Foreskin keratinocyte (primary cell): ENCODE measurements at places on chromosomes 6 and 20.

- DNase-seq = peak; percentile 56
Observed at GRCh38 chr6:148868314-148868713, 121.5 kb downstream of the UST start.

DNA sequence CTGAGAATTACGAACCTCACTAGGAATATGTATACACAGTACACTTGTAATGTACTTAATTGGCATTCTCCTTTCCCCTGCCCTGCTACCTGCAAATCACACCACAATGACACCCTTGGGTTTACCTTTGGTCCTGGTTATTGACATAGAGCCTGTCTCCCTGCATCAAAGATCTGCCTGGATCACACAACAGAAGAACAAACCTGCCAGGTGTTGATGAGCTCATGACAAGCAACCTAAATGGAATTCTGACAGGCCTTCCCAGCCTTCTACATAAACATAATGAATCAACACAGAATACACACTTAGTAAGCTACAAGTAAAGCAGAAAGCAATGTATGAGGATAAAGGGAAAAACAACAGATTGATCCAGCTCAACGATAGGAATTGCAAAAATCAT is 95.6 kb downstream of the HDGFL1 start:
- peak; percentile 72 for DNase-seq

DNA sequence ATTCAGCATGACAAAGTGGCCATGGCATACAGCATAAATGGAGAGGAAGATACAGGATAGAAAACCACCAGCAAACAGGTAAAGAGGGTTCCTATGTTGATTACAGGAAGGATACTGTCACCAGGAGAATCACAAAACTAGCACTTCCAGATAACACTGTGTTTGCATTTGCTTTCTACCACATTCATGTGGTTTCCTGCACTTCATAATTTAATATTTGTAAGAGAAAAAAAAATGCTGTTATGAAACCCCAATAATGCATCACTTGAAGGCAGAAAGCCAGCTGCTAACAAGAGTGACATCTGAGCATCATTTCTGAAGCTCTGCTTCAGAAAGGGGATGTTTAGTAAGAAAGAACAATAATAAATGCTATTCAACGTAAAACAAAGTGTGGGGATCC is 106.6 kb downstream of the ATXN1 start:
- no peak for DNase-seq

- no peak for DNase-seq
Observed at GRCh38 chr20:47320990-47321805, 35.3 kb downstream of the ZMYND8 start.

DNA sequence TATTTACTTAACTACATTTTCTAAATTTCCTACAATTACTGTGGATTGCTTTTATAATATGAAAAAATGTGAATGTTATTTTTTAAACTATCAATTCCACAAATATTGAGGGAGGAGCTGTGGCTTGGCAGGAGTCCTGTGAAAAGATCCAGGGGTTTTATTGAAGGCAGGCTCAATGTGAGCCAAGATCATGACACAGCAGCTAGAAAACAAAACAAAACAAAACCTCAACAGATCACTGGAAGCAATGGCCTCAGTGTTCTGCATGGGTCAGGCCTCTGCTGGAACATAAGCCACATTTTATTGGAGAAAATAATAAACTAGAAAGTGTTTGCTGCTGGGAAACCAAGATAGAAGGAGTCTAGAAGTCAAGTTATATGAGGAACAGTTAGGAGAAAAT is 19.4 kb upstream of the RCAN2 start:
- no peak for DNase-seq

- DNase-seq = peak; percentile 35
Observed at GRCh38 chr20:41086402-41087324, 50.7 kb upstream of the PLCG1 start.

DNA sequence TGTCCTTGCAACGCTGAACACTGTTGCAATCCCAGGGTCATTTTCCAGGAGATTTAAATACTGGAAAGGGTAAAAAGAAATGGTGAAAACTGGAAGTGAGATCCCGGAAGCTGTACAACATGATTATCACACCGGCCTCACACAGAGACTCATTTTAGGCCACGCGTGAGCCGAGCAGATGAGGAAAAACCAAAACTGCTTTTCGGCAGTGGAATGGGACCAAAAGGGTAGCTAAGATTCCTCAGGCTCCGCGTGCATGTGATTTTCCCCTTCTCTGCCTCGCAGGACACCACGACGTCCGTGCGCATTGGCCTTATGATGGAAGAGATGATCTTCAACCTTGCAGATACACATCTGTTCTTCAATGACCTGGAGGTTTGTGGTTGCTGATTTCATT is 213.7 kb downstream of the ZMYND8 start:
- no peak for DNase-seq

DNA sequence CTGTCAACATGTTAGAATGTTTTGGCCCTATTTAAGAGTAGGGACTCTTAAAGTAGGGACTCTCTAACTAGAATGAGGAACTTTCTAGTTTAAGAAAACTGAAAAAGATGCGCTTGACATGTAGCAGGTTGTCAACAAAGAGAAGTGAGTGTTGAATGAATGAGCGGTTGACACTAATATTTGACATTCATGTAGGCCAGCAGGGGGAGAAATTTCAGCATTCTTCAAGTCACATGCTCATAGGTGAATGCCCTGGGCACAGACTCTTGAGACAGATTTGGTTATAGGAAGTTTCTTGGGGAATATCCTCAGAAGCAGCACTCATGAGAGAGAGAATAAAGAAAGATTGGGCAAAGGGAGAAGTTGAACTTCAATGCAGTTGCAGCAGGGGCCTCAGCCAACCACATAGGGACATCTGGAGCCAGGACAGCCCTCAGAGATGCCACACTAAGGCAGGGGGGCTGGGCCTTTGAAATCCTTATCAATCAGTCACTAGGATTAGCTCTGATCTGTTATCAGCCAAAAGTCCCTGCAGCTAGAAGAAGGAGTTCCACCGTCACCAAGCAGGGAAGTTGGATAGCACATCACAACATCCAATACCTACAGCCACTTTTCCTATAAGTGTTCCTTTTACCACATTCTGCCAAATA is 145.1 kb upstream of the FKBP1C start:
- no peak for DNase-seq

GRCh38 chr6:166055801-166056200 is 111.8 kb downstream of the TBXT start:
- no peak for DNase-seq

- DNase-seq = no peak
Observed at GRCh38 chr20:33006776-33007375, 628 bp upstream of the BPIFB2 start.

DNA sequence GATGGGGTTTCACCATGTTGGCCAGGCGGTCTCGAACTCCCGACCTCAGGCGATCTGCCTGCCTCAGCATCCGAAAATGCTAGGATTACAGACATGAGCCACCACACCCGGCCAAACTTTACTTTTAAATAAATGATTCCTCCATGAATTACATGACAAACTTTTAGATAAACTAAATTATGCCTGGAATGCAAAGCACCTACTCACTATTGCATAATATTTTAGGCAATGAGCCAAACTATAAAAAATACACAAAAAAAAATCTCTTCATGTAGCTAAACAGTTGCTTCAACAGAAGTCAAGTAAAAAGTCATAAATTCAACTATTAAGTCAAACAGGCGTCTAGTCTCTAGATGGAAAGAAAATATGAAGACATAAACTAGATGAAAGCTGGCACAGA is 56.5 kb downstream of the PTPRK start:
- DNase-seq = peak; percentile 30

- no peak for DNase-seq
Observed at GRCh38 chr20:47872341-47872740, 87.1 kb upstream of the SULF2 start.

DNA sequence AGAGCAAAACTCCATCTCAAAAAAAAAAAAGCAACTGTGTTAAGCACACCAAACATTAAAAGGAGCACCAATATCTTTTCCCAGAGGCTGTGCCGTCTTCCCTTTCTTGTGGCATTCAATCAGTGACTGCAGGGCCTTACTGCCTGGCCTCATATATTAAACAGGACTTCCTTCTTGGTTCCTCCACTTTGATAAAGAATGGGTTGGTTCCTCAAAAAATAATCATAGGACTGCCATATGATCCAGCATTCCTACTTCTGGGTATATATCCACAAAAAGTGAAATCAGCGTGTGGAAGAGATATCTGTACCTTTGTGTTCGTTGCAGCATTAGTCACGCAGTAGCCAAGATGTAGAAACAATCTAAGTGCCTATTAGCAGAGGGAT is 40.3 kb upstream of the GFOD1 start:
- no peak for DNase-seq

GRCh38 chr6:223763-224162 is 68.5 kb upstream of the DUSP22 start:
- peak; percentile 88 for DNase-seq

DNA sequence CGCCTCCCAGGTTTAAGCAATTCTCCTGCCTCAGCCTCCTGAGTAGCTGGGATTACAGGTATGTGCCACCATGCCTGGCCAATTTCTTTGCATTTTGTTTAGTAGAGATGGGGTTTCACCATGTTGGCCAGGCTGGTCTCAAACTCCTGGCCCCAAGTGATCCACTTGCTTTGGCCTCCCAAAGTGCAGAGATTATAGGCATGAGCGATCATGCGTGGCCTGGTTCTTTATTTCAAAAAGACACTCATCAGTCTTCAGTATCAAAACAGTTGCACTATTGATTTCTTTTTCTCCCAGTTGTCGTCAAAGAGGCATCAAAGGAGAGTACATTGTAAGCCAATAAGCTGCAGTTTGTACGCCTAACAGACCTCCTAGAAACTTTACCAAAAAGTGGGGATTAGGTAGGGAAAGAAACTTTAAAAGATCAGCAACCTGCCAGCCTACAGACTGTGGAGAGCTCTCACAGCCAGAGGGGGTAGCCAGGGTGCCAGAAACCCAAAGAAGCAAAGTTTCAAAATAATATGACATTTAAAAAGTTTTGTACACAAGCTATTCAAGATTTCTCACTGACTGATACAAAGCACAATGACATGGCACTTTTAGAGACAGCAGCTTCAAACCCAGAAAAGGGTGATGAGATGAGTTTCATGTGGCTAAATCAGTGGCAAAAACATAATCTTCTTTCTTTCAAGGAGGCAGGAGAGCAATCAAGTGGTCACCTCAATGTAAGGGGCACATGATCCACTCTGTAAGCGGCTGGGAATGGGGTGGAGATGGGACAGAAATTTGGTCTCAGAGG is 83.0 kb upstream of the RALY start:
- no peak for DNase-seq

DNA sequence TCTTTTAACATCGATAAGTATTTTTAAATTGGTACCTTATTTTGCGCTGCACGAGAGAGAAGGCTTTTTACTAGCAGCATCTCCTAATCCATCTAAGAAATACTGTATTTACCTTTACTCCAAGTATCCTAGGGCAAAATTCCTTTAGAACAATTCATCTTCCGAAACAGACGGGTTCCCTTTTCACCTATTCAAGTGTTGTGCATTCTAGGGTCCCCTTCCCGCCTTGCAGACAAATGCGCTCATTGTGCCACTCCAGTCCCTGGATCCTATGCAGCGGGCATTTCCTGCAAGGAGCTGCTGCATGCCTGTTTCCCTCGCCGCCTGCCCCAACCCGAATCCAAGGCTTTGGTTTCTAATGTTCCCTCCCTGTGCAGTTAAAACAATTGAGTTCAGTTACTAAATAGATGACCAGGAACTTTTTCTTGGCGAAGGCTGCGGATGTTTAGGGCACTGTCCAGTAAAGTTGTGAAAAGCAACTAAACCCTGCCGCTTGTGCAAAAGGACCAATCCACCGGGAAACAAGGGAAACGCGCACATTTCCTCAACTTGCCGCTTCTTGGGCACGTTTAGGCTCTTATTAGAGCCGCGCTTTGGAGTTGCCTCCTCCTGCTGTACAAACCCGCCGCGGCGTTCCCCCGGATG is 556 bp upstream of the SCAF8 start:
- peak; percentile 46 for DNase-seq

- no peak for DNase-seq
Observed at GRCh38 chr6:158655569-158656450, 6.0 kb downstream of the SYTL3 start.

- DNase-seq = no peak
Observed at GRCh38 chr20:48635791-48636267, 192.0 kb downstream of the PREX1 start.
